A549 treated with AZD2906 at 1 μM for 4 hours (cell line): ENCODE measurements at places on chromosomes 2 and 18. TPM values are rescaled to one million over a fixed set of nuclear protein-coding genes. Genes with fewer than 3 reads are reported as not detected.

Gene REG1B
- not detected in 5 replicates for total RNA-seq

Gene LAMA1
- 0.06 to 0.16 TPM (median 0.09 TPM) in 5 replicates for total RNA-seq

Gene TMEFF2
- total RNA-seq: 0.34 to 0.46 TPM (median 0.36 TPM) in 5 replicates

Gene TTN
- under 0.01 to 0.05 TPM (median 0.01 TPM) in 5 replicates for total RNA-seq

Gene PTCD3
- 56.4 to 83.2 TPM (median 70.0 TPM) in 5 replicates for total RNA-seq

Gene ALPI
- 0.05 TPM in 1 of 5 replicates, not detected in the others for total RNA-seq

Gene REEP1
- 0.92 to 1.1 TPM (median 1.0 TPM) in 5 replicates for total RNA-seq

Gene UGT1A4
- 0.06 to 0.11 TPM (median 0.06 TPM) in 3 of 5 replicates, not detected in the others for total RNA-seq

Gene SNORC
- total RNA-seq: 4.1 to 11.5 TPM (median 10.4 TPM) in 5 replicates

Gene SCG2
- total RNA-seq: 0.94 to 1.4 TPM (median 1.1 TPM) in 5 replicates

Gene RAX
- 0.01 TPM in 1 of 5 replicates, not detected in the others for total RNA-seq

Gene GRB14
- 3.9 to 5.6 TPM (median 5.1 TPM) in 5 replicates for total RNA-seq

Gene RSAD2
- 0.13 to 0.25 TPM (median 0.22 TPM) in 5 replicates for total RNA-seq

Gene NYAP2
- 0.02 TPM in 2 of 5 replicates, not detected in the others for total RNA-seq

Gene KCNJ13
- total RNA-seq: not detected in 5 replicates
